ENCODE measurements at places on chromosomes 4 and X. TPM values are rescaled to one million over a fixed set of nuclear protein-coding genes. Genes with fewer than 3 reads are reported as not detected.

YIPF7 gene
- total RNA-seq = not detected

ZNF280C gene
- 3.2 TPM for total RNA-seq

CXCL3 gene
- 6.1 TPM for total RNA-seq

MGAT4D gene
- total RNA-seq = not detected

Measured in A549 treated with DMSO at 1 μM for 4 hours (cell line).